ENCODE measurements at places on chromosomes 2 and 18. TPM values are rescaled to one million over a fixed set of nuclear protein-coding genes. Genes with fewer than 3 reads are reported as not detected.

DNA sequence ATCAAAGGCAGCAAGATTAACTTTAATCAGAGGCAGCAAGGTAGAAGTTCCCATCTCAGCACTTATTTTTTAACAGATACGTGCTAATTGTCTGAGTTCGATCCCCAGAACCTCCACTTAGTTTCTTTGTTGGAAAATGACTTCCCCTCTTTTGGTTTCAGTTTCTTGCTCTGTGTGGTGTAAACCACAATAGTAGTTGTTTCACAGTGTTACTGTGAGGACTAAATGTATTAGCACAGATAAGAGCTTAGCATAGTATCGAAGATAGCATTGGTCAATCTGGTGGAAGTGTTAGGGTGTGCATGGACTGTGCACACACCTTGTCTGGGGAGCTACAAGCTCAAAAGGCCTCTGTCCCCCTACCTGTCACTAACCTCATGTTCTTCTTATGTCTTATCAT is 988.3 kb upstream of the GYPC start:
- DNase-seq: no peak

The LYG2 gene
- total RNA-seq: not detected

DNA sequence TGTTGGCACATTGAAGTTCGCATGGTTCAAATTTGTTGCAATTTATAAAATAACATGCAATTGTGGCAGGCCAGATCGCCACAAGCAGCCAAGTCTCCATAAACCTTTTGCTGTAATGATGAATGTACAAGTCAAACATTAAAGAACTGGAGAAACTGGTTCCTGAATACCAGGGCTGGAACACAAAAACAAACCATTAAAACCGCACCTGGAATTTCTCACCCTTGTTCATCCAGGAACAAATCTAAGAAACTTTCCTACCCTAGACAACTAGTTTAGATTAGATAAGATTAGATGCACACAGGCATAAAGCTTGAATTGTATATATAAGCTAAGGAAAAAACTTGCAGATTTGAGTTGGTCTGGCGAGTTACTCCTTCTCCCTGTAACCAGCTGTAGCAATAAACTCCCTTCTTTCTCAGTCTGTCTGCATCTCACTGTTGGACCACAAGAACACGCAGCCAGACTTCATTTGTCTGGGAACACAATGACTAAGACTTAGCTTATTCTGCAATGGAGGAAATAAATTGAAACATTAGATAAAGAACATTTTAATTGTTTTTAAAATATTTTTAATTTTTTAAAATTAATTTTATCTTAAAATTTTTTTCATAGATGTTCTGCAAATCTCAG is 1835.5 kb upstream of the LRRTM1 start:
- no peak for DNase-seq

The TEKT4 gene
- total RNA-seq: not detected

DNA sequence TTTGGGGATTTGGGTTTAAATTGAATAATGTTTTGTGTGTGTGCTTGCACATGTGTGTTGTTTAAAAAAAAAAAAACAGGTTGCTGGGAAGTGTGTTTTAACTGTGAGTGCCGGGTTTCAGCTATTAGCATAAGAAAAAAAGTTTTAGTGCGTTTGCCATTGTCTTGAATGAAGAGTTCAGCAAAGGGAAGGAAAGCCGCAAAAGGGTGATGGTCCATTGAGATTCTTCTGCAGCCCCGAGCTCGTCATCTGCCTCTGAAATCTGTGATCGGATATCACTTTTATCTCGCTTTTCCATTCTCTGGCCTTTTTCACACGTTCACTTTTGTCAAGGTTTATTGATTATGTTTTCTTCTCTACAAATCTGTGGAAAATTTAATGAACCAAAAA is 4.7 kb downstream of the GLI2 start:
- no peak for DNase-seq

GRCh38 chr2:81901017-81901416 is 1596.5 kb upstream of the LRRTM1 start:
- DNase-seq: no peak

The C2orf15 gene
- 0.28 TPM for total RNA-seq

DNA sequence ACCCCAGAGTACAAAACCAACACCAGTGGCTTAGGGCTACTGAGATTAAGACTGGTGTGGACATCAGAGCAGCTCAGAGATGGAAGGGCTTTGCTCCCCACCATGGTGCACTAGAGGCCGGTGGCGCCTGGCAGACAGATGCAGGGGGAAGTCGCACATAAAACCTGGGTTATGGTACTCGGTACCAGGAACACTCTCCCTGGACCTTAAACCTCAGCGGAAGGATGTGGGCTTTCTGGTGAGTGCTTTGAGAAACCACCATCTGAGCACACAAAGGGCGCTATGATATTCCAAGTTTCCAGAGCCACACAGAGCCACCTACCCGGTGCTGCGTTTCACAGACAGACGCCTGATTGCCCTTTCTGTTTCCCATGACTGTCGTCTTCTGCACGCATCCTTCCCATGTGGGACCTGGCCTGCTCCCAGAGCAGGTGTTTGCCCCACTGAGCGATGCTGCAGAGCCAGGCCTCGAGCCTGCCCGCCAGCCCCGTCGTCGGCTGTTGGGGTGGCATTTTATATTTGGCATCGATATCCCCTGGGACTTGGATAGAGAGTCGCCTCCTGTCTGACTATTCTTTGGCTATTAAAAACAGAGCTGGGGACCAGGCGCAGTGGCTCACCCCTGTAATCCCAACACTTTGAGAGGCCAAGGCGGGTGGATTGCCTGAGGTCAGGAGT is 89.5 kb upstream of the ODC1 start:
- DNase-seq: no peak

DNA sequence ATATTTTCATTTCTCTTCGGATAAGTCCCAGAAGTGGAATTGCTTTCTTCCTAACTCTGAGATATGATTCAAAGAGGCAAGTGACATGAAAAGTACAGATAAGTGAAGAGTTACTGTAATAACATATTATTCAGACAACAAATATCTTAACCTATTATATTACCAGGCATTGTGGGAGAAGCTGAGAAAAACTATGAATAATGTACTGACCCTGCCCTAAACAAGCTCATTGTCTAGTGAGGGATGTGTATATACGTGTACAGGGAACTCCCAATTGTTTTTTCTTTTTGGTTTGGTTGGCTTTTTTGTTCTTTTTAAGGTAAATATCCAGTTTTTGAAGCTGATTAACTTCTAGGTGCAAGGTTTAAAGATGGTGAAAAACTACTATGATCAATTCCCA is 26.5 kb downstream of the NCKAP1 start:
- DNase-seq: no peak

GRCh38 chr2:230312638-230313037 is 14.4 kb upstream of the SP140L start:
- DNase-seq: no peak

DNA sequence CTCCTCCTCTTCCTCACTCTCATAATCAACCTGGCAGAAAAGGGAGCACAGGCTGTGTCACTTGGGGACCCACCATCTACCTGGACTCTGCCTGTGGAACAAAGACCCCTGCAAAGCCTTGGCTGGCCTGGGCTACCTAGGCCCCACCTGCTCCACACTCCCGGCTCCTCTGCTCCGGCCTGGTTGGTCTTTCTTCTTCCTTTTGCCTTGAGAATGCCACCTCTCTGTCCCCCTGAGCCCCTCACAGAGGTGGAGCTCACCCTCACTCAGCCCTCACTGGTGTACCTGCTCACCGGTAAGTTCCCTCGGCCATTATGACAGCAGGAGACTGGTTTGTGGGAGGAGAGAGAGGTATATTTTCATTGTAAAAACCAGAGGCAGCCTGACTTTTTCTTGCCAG is 74.1 kb downstream of the POLR1A start:
- DNase-seq: no peak

- DNase-seq: no peak
Measured at GRCh38 chr2:48529194-48529593, 760 bp upstream of the STON1 start.
